ENCODE measurements at places on chromosomes 11 and 22. TPM values are rescaled to one million over a fixed set of nuclear protein-coding genes. Genes with fewer than 3 reads are reported as not detected.

GRCh38 chr11:4891996-4892640 is 10.4 kb downstream of the OR51T1 start:
- no peak for DNase-seq

Gene CD6
- total RNA-seq: not detected

Gene ZDHHC13
- total RNA-seq: 28.1 TPM

Gene SMTNL1
- not detected for total RNA-seq

Gene TAF10
- total RNA-seq: 139 TPM
